ENCODE measurements at places on chromosomes 3 and 15.

DNA sequence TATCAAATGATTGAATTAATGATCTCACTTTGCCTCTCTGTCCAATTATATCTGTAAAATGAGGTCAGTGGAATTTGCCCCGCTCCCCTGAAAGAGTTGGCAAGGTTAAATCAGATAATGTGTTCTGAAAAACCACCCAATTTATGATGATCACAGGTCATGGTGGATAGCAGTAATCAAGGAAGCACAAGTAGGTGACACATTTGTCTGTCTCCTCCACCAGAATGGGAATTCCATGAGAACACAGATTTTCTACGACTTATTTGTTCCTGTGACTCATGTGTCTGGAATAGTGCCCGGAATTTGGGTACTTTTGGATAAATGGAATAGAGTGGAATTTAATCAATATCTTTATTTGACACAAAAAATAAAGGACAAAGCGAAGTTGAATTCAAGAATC lies 220.9 kb upstream of the SUCLG2 start:
- DNase-seq = no peak

DNA sequence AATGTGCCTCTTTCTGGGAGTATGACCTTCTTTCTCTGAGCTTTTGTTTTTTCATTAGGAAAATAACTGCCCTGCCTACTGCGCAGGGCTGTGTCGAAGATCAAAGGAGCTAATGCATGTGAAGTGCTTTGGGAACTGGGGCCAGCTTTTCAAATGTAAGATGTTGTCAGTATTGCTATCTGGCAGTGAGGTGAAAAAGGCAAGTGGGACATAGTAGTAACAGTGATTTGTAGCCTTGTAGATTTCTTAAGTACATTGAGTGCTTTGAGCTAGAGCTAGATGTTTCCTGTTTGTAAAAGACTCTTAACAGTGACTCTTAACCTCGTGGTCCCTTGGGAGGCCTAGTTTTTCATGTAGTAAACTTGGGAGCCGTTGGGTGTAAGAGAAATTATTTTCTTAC lies 126.5 kb downstream of the ECT2 start:
- DNase-seq = no peak

- DNase-seq = no peak
These were observed 22.7 kb upstream of the ZNF639 start for GRCh38 chr3:179299999-179300613.

GRCh38 chr15:98803228-98804056 lies 155.1 kb downstream of the IGF1R start:
- no peak for DNase-seq

GRCh38 chr3:188236271-188236670 lies 82.3 kb downstream of the LPP start:
- no peak for DNase-seq
